ENCODE measurements at places on chromosomes 5 and 9.

DNA sequence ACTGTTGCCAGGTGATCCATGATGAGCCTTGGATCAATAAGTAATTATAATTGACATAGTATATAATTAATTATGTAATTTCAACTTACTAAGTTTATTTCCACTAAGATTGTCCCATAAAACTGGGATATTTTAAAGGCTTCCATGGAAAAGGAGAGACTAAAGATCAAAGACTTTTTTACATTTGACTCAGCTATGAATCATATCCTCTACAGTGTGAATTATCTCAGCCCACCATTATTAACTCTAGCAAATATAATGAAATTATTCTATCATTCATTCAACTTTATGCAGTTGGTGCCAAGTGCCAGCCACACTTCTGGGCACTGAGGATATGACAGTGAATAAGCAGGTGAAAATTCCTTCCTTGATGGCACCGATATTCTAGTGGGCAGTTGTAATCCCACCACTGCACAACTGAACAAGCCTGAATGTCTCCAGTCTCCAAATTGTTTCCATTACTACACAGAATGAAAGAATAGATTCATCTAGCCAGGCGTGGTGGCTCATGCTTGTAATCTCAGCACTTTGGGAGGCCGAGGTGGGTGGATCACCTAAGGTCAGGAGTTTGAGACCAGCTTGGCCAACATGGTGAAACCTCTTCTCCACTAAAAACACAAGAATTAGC is 21.9 kb upstream of the TXN start:
- DNase-seq, result peak; percentile 5

GRCh38 chr5:130077007-130077406 is 172.7 kb downstream of the CHSY3 start:
- DNase-seq, result no peak

DNA sequence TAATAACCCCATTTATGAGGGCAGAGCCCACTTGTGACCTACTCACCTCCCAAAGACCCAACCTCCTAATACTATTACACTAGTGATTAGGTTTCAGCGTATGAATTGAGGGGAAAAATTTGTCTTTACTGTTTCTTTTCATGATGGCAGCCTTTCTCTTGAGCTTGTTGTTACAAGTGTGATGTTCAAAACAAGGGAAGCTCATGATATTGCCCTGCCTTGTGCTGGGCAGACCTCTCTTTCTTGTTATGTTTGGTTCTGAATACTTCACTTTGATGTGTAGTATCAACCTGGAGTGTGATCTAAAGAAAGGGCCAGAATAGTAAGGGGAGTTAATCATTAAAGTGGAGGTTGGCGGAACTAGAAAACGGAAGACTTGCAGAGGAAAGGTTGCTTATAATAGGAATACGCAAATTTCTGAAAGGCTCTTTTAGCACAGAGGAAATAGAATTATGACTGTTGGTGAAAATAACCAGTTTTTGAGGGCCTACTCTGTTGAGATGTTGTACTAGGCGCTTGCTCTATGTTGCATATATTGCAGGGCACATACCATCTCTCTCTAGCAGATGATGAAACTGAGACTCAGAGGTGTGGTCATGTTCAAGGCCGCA is 68.2 kb downstream of the MELK start:
- no peak for DNase-seq

- no peak for DNase-seq
Observed at GRCh38 chr5:120368923-120369715, 95.0 kb upstream of the PRR16 start.

DNA sequence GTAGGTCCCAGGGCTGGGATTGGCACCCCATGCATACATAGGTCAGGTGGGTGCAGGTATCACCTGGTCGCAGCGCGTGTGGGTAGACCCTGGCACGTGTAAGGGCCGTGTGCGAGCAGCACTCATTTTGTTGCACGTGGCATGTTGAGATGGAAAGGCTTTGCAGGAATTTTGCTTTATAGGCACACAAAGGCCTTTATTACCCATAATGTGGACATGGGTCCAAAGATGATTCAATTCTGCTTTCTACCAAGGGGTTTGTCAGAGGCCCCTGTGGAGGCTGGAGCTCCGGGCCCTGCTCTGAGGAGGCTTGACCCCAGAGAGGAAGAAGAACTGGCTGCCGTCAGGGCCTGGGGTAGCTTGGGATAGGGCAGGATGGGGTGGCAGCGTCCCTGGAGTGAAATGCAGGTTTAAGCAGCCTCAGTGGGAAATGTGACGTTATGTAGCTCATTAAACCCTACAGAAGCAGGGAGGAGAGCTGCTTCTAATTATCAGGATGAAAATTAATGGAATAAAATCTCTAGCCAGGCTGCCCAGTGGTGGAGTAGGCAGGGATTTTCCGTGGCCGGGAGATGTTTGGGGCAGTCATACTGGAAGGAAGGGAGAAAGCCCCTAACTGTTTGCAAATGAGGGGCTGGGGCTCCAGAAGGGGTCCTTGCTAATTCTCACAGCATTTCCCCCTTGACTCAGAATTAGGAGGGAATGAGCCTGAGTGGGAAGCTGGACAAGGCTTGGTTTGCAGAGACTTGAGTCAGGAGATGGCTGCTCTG is 103.3 kb upstream of the PITX1 start:
- no peak for DNase-seq

- peak; percentile 97 for DNase-seq
Observed at GRCh38 chr5:179678223-179679013, 2.4 kb downstream of the CBY3 start.

GRCh38 chr5:34919077-34919476 is 3.6 kb downstream of the BRIX1 start:
- no peak for DNase-seq

GRCh38 chr5:120382833-120383232 is 81.3 kb upstream of the PRR16 start:
- no peak for DNase-seq

- DNase-seq, result no peak
Observed at GRCh38 chr5:112253478-112254250, 165.4 kb downstream of the EPB41L4A start.

DNA sequence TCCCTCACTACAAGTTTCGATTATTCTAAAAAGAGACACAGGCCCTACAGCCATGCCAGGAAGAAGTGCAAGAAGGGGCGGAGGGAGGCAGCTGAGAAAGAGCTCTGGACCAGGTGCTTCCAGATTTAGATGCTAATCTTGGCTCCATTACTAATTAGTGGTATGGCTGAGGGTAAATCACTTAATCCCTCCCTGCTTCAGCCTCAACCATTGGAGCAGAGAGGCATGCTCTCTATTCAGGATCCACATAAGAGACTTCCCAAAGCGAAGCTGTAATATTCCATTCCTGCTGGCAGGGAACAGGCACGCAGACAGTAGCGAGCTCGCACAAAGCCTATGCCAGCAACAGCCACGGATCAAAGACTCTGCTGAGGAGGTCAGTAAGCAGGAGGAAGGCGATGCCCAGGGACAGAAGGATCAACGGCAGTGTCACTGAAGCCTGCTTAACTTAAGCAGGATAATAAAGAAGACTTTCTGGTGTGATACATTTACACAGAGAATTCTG is 24.2 kb downstream of the LIFR start:
- no peak for DNase-seq

DNA sequence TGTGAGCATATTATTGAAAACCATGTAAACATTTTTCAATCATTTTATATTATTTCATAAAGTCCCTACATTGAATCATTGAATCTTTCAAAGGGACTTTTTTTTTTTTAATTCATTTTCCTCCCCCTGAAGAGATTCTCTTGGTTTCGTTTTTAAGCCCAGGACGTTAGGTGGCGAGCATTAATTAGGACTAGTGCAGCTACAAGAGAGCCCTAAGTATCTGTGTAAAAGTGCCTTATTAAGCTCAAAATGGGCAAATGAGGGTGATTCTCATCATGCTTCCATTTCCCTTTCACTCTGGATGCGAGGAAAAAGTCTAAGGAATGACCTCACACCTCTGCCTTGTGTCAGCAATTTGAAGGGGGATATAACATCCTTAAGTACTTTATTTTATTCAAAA is 517.9 kb upstream of the ITGA1 start:
- DNase-seq, result no peak

GRCh38 chr9:92055624-92056023 is 59.6 kb downstream of the SPTLC1 start:
- DNase-seq, result no peak

DNA sequence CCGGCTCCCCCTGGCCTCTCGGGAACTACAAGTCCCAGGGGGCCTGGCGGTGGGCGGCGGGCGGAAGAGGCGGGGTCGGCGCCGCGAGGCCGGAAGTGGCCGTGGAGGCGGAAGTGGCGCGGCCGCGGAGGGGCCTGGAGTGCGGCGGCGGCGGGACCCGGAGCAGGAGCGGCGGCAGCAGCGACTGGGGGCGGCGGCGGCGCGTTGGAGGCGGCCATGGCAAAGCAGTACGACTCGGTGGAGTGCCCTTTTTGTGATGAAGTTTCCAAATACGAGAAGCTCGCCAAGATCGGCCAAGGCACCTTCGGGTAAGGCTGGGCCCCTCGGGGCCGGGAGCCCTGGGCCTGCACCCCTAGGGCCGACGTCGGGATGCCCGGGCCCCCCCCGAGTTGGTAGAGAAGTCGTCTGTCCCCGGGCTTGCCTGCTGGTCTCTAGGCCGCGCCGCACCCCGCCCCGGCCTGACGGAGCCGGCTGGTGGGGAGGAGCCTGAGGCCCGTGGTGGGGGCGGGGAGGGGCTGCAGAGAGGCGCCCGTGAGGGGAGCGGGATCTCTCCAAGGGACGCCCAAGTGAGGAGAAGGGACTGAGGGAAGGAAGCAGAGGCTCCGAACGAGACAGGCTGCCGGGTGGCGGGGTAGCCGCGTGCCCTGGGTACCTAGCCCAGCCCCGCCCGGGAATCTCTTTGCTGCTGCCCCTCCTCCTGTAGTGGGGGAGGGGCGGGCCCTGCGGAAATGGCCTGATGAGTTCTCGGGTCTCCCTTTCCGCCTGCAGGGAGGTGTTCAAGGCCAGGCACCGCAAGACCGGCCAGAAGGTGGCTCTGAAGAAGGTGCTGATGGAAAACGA is at the start of gene CDK9:
CDK9 (plus strand) TSS at position 102 of the 840 bp plus-strand sequence; CDS start at position 217, 115 bp downstream.
- peak; percentile 95 for DNase-seq

DNA sequence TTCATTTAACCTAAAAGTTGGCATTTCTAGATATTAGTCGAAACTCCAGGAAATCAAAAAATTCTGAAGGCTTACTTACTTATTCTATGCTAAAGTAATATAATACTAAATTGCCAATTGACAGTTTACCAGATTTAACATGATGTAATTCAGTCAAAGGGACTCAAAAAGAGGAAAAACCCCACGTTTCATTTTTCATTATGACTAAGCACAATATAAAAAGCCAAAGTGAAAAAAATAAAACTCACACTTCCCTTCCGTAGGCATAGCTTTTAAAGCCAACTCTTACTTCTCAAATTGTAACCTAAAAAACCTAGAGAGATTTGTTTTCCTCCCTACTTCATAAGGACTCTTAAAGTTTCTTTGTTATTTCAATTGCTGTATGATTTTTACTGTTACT is 146.6 kb downstream of the RAPGEF6 start:
- no peak for DNase-seq

GRCh38 chr5:177508837-177509236 is 789 bp downstream of the DOK3 start:
- DNase-seq, result no peak

DNA sequence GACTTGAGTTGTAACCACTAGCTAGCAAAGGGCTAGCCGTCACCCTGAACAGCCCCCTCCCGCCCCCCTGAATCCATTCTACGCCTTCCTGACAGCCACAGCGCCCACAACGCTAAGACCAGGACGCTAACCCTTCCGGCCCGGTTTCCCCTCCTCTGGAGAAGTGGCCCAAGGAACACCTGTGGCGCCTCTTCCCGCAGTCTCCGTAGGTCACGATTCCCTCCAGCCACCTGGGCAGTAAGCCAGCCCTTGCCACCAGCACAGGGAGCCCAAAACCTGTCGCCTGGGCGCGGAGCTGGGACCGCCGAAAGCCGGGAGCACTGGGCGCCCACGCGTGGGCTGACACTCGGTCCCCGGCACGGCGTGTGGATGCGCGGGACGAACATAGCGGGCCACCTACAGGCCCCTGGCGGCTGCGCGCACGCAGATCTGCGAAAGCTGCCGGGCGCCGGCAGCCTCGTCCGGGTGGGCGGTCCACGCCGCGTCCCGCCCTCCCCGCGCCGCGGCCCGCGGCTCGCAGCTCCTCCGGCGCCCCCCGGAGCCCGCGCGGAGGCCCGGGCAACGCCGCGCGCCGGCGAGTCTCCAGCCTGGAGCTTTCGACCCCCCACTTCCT is 596 bp downstream of the IRF1 start:
- peak; percentile 52 for DNase-seq

GRCh38 chr9:95936579-95937075 is 61.1 kb downstream of the ERCC6L2 start:
- no peak for DNase-seq

DNA sequence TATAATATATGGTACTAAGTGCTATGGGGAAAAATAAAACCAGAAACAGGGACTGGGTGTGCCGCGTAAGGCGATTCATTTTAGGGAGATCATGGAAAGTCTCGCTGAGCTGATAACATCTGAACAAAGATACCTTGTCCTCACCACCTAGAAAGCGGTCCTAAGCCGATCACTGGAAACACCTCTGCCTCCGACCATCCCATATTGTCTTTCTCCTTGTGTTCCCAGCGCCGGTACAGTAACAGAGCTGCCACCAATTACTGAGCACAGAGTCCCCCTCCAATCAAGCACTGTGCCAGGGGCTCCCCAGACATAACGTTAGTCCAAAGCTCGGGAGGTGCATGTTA is 704 bp downstream of the CCDC112 start:
- no peak for DNase-seq

Measured in activated CD8-positive, alpha-beta T cell treated with anti-CD3 and anti-CD28 coated beads for 36 hours (primary cell).